Aorta (tissue), 5 donors: ENCODE measurements at places on chromosomes 3 and 15.
A peak's percentile ranks its signal among the peaks of the same experiment; 100 is the strongest.

GRCh38 chr3:30418443-30418842, 188.0 kb upstream of the TGFBR2 start:
- DNase-seq, result no peak

- DNase-seq, result no peak
Measured at GRCh38 chr3:195269375-195270078, 1.4 kb downstream of the XXYLT1 start.

GRCh38 chr3:37670961-37671483, 190.7 kb upstream of the CTDSPL start:
- no peak for DNase-seq

DNA sequence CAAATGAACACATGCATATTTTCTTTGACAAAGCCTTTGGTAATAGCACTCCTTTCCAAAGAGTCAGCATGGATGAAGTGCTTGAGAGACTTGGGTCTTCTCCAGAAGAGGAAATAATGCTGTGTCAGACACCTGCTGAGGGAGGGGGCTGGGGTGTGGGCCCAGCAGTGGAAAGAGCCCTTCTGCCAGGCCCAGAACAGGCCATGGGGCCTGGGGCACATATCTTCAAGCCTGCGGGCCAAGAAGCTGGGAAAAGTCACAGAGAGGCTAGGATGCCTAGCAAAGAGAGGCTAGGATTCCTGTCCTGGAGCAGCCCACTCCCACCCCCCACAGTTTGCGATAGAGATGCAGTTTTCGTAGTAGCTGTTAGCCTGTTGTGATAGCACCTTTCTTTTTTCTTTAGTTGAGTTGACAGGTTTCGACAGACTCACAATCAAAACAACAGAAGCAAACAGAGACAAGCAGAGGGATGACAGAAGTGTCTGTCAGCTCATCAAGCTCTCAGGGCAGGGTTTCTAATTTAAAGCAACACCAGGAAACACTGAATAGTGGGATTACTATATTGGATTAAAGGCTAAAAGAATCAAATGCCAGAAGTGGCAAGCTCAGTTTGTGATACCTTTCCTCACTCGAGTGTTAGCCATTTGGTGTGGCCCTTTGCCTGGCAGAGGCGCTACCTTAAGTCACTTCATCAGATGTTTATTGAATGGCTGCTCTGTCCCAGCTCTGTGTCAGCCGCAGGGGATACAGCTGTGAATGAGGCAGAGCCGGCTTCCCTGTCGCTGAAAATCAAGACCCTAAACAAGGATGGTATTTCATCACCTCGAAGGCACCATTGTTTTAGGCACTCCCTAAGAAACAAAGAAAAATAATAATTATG, 19.0 kb downstream of the CMTM7 start:
- no peak for DNase-seq

GRCh38 chr15:22939051-22939450, 41.1 kb downstream of the CYFIP1 start:
- DNase-seq, result no peak

DNA sequence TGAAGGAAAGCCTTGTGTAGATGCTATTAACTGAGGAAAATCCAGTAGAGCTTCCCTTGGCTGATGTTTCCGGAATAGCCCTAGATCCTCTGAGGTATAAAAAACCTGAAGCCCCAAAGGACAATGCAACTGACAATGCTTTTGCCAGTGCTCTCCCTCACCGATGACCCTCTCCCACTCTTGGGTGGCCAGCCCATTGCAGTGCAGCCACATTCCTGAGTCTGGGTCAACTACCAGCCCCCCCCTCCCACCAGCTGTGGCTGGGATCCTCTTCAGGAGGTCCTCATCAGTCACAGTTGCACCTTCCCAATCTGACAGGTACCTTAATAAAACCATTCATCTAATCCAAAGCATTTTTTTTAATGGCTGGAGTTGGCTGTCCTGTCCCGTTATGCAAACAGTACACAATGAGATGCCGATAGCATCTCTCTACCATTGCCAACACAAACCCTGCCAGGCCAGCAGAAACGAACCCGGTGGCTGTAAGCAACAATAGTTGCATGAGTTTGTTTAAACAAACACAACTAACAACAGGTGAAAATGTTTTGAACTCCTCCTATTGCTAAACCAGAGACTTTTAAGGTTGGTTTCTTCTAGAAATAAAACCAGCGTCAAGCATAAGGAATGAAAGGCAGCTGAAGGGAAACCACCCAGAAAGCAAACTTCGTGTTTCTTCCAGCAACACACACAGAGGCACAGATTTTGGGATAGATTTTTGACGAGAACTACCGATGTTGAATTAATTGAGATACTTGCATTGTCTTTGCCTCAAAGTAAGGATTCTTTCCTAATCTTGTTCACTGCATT, 128.3 kb upstream of the ARHGEF3 start:
- no peak for DNase-seq

DNA sequence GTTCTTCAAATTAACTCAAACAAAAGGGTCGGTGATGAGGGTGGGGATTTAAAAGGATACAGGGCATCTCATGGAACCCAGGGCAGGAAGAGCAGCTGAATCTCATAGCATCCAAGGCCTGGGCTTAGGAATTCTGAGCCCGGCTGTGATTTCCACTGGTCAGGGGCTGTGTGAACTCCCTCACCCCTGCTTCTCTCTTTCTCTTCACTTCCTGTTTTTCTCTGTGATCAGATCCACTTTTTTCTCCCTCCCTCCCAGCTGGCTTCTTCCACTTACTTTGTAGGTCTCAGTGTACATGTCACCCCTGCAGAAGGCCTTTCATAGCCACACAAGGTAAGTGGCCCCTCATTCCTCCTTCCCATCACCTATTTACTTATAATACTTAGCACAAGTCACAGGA, 68.2 kb upstream of the CORO2B start:
- no peak for DNase-seq

DNA sequence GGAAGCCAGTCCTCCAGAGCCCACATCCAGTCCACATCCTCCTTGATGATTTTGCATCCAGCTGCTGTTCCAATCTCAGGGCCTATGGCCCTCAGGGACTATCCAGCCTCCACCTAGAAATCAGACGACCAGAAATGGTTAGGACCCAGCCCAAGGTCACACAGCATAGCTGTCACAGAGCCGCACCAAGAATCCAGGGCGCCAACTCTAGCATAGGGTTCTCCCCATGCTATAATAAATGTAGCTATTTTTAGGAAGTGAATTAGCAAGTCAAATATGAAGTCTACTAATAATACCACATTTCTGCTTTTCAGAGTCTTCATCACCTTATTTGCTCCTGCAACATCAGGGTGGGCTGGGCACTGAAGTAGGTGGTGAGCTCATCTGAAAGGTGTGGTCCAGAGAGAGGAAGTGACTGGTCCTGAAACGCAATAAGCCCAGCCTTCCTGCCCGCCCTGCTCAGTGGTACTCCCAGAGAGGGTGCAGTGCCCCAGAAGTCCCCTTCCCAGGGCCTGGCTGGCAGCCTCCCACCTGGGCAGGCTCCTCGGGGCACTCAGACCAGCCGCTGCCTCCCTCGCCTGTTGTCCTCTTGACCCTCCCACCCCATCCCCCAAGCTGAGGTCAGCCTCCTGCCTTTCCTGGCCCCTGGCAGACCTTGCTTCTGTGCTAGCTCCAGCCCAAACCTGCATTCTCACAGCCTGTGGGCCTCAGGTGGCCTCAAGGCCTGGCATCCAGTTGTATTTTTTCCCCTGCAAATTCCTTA, 17.6 kb upstream of the CYP11A1 start:
- DNase-seq, result peak; percentile 6

- DNase-seq, result no peak
Measured at GRCh38 chr3:36575241-36575640, 189.1 kb downstream of the DCLK3 start.

DNA sequence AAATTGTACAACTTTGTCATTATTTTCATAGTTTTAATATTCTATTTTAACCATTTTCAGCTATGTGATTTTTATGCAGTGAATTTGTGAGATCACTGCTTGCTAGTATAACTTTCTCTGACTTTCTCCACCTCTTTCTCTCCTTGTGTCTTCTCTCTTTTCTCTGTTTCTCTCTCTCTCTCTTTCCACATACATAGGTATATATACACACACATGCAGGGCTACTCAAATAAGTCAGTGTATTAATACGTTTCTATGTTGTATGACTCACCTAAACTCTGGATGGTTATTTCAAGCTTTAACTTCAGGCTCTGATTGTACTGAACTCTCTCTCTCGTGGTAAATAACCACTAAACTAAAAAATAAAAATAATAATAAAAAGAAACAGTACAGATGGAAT, 1389.3 kb upstream of the ALCAM start:
- DNase-seq, result no peak

DNA sequence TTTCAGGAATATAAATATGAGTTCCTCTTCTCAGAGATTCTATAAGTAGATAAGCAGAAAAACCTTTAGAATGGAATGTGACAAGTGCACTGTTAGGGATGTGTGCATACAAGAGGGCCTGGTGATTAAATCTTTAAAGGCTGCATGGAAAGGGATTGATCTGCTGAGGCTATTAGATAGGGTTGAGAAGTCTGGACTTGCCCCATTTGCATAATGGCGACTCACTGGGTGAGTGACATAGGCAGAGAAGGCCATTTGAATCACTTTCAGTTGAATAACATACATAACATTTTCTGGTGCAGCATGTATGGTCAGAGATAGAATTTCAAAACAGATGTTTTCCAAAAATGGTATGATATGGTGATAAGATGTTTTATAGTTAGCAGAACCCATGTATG, 156.9 kb downstream of the ZNF621 start:
- no peak for DNase-seq

DNA sequence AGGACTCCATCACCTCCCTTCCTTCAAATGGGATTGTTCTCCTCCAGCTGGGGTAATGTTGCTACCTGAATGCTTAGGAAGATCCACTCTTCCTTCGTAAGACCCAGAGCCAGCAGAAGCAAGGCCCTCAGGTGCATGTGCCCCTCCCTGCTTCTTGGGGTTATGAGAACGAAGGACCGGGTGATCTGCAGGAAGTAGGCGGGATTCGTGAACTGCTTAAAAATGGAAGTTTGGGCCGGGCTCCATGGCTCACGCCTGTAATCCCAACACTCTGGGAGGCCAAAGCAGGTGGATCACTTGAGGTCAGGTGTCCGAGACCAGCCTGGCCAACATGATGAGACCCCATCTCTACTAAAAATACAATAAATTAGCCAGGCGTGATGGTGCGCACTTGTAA, 8.0 kb downstream of the TLR9 start:
- no peak for DNase-seq

DNA sequence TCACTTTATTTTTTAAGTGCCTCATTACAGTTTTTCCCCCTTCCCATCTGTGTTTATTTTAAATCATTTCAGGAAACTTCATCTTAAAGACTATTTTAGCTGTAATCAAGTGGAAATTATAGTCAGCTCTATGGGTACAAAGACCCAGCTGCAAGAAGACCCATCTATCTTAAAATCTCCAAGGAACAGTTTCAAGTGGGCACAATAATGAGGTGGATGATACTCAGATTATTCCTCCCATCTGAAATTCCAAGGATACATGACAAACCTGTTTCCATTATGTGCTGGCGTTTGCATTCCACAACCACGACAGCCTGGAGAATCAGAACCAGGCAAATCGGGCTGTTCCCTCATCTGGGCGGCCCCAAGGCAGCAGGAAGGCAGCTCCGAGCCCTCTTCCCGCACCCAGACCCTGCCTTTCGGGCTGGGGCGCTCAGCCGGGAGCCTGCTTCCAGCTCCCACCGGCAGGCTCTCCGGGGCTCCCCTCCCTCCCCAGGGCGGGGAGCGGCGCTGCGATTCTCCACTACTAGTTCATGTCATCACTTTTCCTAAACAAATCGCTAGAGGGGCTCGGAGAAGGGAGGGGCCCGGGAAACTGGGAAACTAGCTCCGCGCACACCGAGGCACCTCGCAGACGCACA, at the start of gene MGLL:
TSS of gene MGLL (minus strand) at position 475 of the 641 bp plus-strand sequence. CDS start at position 278, 197 bp downstream.
- peak; percentile 83 for DNase-seq

DNA sequence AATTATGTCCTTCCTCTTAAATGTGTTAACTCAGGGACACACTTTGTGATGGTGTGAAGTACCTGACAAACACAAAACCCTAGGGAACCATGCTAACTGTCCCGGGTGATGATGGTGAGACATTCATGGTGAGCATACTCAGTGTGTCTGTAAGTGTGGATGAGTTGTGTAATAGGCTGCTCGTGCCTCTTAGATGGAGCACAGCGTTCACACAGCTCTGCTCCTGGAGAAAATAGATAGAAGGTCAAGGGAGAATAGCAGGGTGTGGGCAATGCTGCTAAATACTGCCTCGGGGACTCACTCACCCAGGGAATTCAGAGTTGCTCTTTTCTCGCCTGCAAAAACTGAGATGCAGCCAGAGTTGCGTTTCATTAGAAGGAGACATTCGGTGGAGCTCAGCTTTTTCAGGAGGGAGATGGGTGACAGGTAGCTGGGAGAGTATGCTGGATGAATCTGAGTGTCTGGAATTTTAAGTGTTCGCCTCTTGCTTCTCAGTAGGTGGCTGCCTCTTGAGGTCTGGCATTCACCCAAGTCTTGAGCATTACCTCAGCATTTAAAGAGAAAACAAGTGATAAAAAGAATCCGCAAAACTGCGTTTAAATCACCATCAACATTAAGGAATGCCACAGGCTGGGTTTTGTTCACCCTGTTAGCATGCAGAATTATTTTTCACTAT, 813.2 kb downstream of the AGBL1 start:
- DNase-seq, result no peak

GRCh38 chr3:175692256-175692655, 833.1 kb downstream of the NAALADL2 start:
- DNase-seq, result no peak

DNA sequence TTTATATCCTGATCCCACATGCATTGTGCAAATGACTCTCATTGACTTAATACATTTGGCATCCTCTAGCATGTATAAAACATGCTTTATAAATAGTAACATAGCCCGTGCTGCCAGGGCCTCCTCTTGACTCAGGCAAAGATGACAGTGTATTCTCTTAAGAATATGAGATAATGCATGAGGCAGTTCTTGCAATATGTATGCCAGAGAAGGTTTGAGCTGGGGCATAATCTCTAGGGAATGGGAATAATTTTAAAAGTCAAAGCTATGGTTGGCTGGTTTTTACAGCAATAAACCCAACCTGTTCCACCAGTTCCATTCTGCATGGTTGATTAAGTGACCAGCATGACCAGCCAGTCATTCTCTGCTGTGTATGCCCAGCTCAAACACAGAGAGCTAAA, 179.0 kb upstream of the PFN2 start:
- DNase-seq, result no peak

DNA sequence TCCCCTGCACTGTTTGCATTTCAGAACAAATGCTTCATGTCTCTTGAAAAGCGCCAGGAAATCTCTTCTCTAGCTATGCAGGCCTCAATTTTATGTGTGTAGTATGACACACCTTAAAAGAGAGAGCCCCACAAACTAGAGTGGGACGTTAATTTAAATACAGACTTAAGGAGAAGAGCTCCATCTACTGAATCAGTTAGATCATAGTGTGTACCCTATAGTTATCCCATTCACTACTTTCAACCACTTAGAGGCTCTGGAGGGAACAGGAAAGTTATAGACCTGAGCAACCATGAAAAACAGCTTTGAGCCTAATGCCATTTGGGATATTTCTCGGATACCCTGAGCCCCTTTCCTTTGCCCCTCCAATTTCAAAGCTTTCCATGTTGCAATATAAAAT, 153.7 kb downstream of the TIGIT start:
- DNase-seq, result no peak

DNA sequence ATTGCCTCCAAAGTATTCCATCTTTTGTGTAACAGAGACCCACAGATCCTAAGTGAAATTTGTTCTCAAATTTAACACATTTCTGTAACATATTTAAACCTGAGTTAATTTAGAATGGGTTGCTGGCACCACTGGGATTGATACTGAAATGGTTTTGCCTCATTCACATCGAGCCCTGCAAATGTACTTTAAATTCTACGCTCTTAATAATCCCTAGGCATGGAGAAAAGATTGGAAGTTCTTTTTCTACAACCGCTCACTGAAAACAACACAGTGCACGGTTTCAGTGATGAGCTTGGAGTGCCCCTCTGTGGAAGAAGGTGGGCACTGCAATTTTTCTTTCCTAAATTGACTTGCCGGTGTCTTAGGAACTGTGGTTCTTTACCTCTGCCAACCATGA, 109.9 kb upstream of the ATP11B start:
- DNase-seq, result no peak
